ENCODE measurements at places on chromosomes 2 and 18.

GRCh38 chr2:85163675-85164074, 30.5 kb downstream of the TCF7L1 start:
- no peak for DNase-seq

DNA sequence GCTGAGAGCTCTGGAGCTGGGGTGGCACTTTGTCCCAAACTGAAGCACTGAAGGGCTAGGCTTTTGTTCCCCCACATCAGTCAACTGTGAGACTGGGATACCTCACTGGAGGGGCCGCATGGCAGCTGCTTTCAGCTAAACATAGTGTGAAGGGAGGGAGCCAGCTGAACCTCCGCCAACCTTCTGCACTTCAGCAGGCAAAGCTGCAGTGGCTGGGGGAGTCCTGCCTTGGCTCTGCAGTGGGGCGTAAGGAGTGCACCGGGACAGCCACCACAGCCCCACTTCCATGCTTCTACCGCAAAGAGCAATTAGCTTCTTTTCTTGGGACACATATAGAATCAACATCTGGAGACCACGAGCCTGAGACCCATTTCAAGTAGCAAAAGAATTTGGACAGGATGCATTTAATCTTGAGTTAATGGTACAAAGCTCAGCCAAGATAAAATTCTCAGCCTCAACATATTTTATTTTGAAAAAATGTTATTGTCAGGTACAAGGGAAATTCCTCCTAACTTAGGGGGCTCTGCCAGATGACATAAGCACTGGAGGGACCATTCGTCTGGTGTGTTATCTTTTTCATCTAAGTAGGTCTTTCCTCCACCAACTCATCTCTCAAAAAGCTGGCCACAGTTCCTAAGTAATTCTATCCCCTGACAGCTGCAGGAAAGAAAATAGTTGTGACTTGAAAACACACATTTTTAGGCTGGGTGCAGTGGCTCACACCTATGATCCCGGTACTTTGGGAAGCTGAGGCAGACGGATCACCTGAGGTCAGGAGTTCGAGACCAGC, 25.6 kb upstream of the MYCN start:
- DNase-seq = no peak

- DNase-seq = no peak
These were observed 38.7 kb downstream of the REEP1 start for GRCh38 chr2:86298411-86299390.

GRCh38 chr2:19989667-19990415, at the start of gene WDR35:
Gene WDR35 (minus strand): TSS chr2:19990105. CDS start chr2:19990015, 90 bp downstream.
- DNase-seq = peak; percentile 98

- no peak for DNase-seq
These were observed 97.6 kb downstream of the TEX51 start for GRCh38 chr2:126996378-126996699.

DNA sequence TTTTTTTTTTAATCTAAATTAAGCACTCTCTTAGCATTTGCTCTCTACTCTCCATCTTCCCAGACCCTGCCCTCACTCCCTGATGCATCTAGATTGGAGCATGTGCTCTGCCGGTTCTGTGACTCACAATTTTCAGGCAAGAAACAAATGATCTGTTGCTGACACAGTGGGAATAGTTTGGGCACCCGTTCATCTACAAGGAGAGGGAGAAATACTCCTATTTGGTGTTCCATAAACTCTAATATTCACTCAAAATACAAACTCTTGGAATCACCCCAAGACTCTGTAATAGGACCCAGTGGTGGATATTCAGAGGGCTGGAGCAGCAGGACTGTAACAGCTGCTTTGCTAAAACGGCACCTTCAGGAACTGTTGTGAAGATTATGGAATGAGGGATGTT, 37.1 kb upstream of the LINC00305 start:
- no peak for DNase-seq

DNA sequence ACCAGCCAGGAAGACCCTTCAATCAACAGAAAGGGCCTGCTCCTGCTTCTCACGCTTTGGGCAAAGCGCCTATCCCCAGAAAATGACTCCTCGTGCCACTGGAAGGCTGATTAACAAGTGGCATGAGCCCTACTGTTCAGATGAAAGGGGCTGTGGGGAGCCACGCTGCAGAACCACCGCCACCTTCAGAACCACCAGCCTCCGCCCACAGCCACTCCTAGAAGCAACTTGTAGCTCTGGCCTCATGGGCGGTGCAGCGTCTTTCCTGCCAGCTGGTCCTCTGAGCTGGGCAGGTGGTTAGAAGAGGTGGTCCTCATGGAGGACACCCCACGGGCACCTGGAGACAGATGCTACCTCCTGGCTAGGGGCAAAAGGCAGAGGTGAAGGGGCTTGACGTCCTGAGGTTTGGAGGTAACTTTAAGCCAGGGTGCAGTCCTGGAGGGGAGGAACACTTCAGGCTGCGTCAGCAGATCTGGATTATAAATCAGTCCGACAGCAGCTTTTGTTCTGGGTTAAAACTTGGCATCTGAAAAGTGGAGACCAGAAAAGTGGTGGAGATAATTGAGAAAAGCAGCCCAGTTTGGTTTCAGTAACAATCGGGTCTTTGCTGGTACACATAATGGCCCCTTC, 861 bp upstream of the SEMA4C start:
- DNase-seq = peak; percentile 81

DNA sequence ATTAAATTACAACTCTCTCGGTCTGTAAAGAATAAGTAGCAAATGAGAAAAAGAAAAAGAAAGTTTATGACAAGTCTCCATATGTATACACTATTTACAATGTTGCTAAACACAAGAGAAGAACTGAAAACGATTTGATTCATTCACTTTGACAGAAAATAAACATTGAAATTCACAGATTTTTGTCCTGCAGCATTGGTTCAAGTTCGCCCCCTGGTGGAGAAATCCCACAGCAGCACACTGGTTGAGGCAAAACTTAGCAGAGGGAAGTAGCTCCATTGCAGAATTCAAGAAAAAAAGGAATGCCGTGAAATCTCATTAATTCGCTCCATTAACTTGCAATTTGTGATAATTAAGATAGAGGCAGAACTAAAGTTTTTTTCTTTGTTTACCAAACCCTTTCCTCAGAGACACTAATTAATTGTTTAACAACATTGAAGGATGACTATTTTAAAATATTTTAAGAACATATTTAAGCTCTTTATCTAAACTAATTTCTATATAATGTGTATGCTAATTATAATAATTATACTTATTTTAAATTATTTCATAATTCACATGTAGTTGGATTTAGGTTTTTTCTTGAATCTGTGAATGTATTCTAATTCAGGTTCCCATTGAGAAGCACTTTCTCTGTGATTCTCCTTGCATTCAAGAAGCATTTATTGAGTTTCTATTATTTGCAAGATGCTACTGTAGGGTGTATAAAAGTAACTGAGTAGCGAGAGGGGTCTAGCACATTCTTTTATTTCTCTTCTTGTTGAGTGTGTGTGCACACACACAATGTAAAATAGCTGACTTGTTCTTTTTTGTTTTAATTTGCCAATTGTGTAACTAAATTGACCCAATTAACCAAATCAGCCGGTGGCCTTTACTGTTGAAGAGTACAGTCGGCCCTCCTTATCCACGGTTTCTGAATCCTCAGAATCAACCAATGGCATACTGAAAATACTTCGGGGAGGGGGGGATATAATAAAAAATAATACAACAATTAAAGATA, 74.1 kb downstream of the COL4A3 start:
- DNase-seq = peak; percentile 79

Data from activated CD8-positive, alpha-beta memory T cell treated with anti-CD3 and anti-CD28 coated beads for 24 hours (primary cell).